Endothelial cell (in vitro differentiated cells): ENCODE measurements at places on chromosomes 7 and 10. TPM values are rescaled to one million over a fixed set of nuclear protein-coding genes. Genes with fewer than 3 reads are reported as not detected.
A peak's percentile ranks its signal among the peaks of the same experiment; 100 is the strongest.

DNA sequence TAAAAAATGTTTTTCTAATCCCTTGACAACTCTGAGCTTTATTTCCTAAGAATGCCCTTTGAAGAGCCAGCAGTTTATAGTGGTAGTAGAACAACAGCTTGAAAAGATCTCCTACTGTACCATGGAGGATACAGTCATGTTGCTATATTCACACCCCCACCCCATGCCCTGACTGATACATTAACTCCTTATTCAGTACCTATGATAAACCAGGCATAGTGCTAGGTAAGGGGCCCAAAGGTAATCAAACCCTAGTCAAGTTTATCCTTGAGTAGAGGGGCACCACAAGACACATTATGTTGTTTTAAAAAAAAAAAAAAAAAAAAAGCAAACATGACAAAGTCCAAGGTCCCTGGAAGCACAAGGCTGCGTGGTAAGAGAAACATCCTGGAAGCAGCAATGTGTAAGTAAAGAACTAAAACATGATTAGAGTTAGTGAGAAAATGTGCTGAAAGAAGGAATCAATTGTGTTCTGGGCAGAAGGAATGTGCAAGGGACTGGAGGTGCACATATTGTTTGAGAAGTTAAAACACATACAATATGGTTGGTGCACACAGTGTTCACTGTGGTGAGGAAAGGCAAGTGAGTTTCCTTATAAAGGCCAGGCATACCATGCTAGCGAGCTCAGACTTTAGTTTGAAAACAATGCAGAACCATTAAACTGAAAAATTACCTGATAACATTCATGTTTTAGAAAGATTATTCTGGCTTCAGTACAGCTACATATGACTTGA lies 51.2 kb downstream of the PDE1C start:
- no peak overlapping the region for H3K27ac ChIP-seq
- no peaks in the 10 kb centered on the region for H3K36me3 ChIP-seq
- DNase-seq = no peak
- no peak overlapping the region for H3K4me3 ChIP-seq
- no peaks in the 10 kb centered on the region for H3K27me3 ChIP-seq
- peaks cover 7% of the 10 kb centered on the region for H3K4me1 ChIP-seq

DNA sequence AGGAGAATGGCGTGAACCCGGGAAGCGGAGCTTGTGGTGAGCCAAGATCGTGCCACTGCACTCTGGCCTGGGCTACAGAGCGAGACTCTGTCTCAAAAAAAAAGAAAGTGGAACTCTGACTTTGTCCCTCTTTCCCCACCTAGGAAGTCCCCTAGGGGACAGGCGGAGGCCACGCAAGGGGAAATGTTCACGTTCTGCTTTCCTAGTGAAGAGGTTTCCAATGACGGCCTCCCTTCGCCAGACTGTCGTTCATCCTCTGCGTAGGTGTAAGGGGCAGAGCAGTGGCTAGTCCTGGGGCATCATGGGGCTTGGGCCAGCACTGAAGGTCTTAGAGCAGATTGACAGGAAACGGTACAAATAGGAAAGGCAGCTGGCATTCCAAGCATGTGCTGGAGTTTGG lies 30.6 kb downstream of the SUFU start:
- no peak for DNase-seq
- H3K27ac ChIP-seq = no peak overlapping the region
- no peak overlapping the region for H3K4me3 ChIP-seq
- H3K4me1 ChIP-seq = no peaks in the 10 kb centered on the region
- H3K36me3 ChIP-seq = peaks cover 23% of the 10 kb centered on the region

DNA sequence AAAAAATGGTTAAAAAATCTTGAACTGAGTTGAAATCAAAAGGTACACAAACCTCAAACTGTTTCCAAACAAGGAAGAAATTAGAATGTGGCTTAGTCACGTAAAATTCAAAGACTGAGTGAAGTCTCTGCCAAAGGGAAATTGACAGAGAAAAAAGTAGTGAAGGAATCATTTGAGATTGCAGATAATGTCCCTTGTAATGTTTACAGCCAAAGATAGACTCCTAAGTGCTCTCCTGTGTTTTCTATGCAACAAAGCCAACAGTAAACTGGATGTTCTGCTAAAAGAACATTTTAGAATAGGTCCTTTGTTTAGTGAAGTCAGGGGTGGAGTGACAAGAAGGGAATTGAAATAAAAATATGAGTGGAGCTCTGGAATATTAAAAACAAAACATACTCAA lies 117.9 kb downstream of the ITGA8 start:
- no peak for DNase-seq
- H3K36me3 ChIP-seq = no peaks in the 10 kb centered on the region
- no peak overlapping the region for H3K27ac ChIP-seq
- peaks cover 33% of the 10 kb centered on the region for H3K4me1 ChIP-seq
- H3K4me3 ChIP-seq = no peak overlapping the region

- H3K27me3 ChIP-seq = peaks cover 5% of the 10 kb centered on the region
- no peak overlapping the region for H3K27ac ChIP-seq
- no peak overlapping the region for H3K4me3 ChIP-seq
- no peaks in the 10 kb centered on the region for H3K36me3 ChIP-seq
- H3K4me1 ChIP-seq = peaks cover 17% of the 10 kb centered on the region
- no peak for DNase-seq
These were observed 183.5 kb upstream of the HABP2 start for GRCh38 chr10:113369365-113369694.

DNA sequence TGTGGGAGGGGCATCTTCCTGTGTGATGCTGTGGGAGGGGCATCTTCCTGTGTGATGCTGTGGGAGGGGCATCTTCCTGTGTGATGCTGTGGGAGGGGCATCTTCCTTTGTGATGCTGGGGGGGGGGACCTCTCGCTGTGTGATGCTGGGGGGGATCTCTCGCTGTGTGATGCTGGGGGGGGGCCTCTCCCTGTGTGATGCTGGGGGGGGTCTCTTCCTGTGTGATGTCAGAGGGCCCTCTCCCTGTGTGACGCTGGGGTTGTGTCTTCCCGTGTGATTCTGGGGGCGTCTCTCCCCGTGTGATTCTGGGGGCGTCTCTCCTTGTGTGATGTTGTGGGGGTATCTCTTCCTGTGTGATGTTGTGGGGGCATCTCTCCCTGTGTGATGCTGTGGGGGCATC lies 27.9 kb upstream of the DPYSL4 start:
- H3K36me3 ChIP-seq = no peaks in the 10 kb centered on the region
- no peak for DNase-seq
- H3K4me1 ChIP-seq = peaks cover 9% of the 10 kb centered on the region
- no peak overlapping the region for H3K4me3 ChIP-seq
- H3K27ac ChIP-seq = no peak overlapping the region

DNA sequence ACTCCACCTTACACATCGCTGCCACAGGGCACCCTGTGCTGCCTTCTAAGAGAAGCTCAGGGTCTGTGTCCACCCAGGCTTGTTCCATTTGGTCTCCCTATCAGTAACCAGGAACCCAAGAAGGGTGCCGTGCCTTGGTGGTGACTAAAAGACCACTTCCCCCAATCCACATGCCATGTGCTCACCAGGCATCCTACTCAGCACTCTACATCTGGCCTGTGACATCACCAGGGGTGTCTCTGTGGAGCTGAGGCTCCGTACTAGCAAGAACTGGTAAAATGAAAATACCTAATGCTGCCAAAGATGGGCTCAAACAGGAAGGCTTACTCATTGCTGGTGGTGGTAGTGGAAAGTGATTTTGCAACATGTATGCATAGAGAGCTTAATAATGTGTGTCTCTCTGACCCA lies 19.0 kb upstream of the C10orf71 start:
- no peak overlapping the region for H3K4me3 ChIP-seq
- DNase-seq = no peak
- H3K36me3 ChIP-seq = no peaks in the 10 kb centered on the region
- H3K27ac ChIP-seq = no peak overlapping the region
- H3K27me3 ChIP-seq = peaks cover 6% of the 10 kb centered on the region

DNAJC12 gene
- total RNA-seq = 2.6 TPM

- peaks cover 3% of the 10 kb centered on the region for H3K27me3 ChIP-seq
- peaks cover 5% of the 10 kb centered on the region for H3K36me3 ChIP-seq
- no peak overlapping the region for H3K4me3 ChIP-seq
- DNase-seq = no peak
- H3K27ac ChIP-seq = no peak overlapping the region
These were observed 14.5 kb upstream of the CPA1 start for GRCh38 chr7:130365511-130366441.

- no peak for DNase-seq
- no peak overlapping the region for H3K4me3 ChIP-seq
- peaks cover 20% of the 10 kb centered on the region for H3K4me1 ChIP-seq
- no peak overlapping the region for H3K27ac ChIP-seq
- no peaks in the 10 kb centered on the region for H3K36me3 ChIP-seq
- H3K27me3 ChIP-seq = peaks cover 51% of the 10 kb centered on the region
These were observed 3.4 kb downstream of the EVX1 start for GRCh38 chr7:27245798-27246691.

LIPF gene
- total RNA-seq = not detected

DNA sequence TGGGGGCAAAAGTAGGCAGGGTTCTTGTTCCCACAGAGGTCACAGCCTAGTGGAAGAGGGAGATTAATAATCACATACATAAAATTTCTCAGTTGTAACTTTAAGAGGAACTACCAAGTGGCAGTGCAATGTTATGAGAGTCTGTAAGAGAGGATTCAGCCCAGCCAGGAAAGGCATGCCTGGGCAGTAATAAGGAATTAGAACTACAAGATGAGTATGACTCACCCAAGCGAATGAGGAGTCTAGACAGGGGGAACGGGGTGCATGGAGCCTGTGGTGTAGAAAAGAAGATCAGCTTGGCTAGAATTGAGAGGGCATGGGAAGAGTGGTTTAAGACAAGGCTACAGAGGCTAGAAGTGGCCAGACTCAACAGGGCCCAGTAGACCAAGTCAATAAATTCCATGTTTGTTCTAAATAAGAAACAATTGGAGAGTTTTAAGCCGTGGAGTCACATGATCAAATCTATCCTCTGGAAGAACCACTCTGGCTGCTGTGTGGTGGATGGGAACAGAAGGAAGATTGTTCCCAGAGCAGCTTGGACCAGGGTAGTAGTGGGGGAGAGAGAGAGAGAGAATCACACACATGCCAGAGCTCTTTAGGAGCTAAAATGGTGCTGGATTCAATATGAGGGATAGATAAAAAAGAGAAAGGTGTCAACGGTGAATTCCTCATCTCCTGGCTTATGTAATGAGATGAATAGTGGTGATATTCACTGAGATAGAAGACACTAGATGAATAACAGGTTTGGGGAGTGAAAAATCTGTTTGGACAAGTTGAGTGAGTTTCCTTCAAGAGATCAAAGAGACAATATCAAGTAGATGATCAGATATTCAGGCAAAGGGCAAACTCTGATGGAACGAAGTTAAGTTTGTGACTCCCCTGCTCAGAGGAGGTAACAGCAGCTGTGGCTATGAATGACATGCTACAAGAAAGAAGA lies 265.1 kb downstream of the FGFR2 start:
- no peak overlapping the region for H3K27ac ChIP-seq
- no peaks in the 10 kb centered on the region for H3K36me3 ChIP-seq
- H3K27me3 ChIP-seq = peaks cover 2% of the 10 kb centered on the region
- DNase-seq = no peak

DNA sequence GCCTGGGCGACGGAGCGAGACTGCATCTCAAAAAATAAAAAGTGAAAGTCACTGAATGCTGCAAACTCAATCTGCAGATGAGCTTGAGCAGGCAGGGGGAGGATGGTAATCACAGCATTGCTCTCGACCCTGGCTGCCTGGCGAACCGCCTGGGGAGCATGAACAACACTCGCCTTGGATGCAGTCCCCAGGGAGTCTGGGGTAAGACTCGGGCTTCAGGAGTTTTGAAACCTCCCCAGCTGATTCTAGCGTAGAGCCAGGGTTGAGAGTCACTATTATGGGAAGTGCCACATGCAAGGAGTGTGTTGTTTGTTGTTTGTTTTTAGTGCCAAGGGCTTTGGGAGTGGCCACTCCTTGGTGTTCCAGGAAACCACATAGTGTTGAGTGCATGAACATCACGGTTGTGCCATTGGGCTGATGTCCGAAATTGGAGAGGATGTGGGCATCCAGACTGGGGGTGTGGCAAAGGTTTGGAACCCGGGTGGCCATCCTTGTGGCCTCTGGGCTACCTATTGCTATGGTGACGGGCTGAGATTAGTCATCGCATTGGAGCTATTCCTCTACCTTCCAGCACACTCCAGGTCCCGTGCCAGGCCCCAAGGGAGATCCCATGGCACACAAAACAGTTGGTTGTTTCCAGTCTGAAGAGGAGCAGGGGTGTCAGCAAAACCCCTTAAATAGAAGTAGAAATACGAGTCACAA lies 92.6 kb downstream of the RGS10 start:
- H3K27me3 ChIP-seq = peaks cover 31% of the 10 kb centered on the region
- H3K4me1 ChIP-seq = peaks cover 18% of the 10 kb centered on the region

DNA sequence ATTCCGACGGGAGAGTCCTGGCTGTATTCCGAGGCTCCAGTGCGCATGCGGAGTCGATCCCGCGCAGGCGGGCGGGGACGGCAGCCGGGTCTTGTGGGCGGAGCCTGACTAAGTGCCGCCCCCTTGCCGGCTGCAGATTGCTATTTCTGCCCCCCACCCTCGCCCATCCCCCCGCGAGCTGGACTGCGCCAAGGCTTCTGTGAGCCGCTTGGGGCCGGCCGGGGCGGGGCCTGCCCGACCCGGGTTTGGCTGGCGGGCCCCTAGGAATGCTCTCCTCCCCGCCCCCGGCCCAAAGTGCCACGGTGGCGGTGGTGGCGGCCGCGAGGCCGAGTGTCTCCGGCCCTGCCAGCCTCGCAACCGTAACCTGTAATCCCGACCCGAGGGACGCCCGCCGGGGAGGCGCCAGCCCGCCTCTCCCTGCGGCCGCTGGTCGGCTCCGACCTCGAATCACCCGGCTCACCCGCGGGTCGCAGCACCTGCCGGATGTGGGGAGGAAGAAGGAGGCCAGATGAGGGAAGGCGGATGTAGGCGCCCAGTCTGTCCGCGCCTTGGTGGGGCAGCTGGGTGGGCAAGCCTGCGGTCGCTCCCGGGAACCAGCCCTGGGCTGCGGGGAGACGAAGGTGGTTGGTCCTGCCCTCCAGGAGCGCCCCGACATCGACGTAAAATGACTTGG lies 702 bp upstream of the KAZALD1 start:
- peak; percentile 96 for DNase-seq
- no peaks in the 10 kb centered on the region for H3K27me3 ChIP-seq
- H3K4me1 ChIP-seq = peaks cover 48% of the 10 kb centered on the region
- H3K36me3 ChIP-seq = no peaks in the 10 kb centered on the region
- H3K4me3 ChIP-seq = peak overlapping the region; percentile 96

GPC2 gene
- 27.2 TPM for total RNA-seq

GRCh38 chr10:74047871-74048270 lies 50.0 kb downstream of the VCL start:
- no peaks in the 10 kb centered on the region for H3K36me3 ChIP-seq
- H3K27me3 ChIP-seq = peaks cover 3% of the 10 kb centered on the region
- no peak for DNase-seq
- H3K4me1 ChIP-seq = peaks cover 6% of the 10 kb centered on the region
- H3K27ac ChIP-seq = no peak overlapping the region
- H3K4me3 ChIP-seq = no peak overlapping the region

DNA sequence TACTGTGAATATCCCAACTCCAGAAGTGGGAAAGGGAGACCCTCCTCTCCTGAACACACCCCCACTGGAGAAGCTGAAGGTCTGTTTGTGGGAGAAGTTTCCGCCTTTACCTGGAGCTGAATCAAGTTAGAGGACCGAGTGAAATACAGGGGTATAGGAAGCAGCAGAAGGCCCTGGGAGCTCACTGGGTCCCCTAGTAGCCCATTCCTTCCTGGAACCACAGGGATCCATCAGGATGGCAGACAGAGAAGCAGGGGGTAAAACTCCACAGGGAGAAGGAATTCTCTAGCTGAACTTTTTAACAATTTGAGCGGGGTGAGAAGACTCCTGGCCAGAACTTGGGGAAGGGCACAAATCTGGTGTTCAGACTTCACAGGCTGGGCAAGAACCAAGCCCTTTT lies 275.8 kb downstream of the GRID1 start:
- no peaks in the 10 kb centered on the region for H3K4me1 ChIP-seq
- H3K27ac ChIP-seq = no peak overlapping the region
- H3K4me3 ChIP-seq = no peak overlapping the region
- no peak for DNase-seq
- no peaks in the 10 kb centered on the region for H3K36me3 ChIP-seq
- H3K27me3 ChIP-seq = peaks cover 6% of the 10 kb centered on the region
